ENCODE measurements at places on chromosomes 12 and 14.

DNA sequence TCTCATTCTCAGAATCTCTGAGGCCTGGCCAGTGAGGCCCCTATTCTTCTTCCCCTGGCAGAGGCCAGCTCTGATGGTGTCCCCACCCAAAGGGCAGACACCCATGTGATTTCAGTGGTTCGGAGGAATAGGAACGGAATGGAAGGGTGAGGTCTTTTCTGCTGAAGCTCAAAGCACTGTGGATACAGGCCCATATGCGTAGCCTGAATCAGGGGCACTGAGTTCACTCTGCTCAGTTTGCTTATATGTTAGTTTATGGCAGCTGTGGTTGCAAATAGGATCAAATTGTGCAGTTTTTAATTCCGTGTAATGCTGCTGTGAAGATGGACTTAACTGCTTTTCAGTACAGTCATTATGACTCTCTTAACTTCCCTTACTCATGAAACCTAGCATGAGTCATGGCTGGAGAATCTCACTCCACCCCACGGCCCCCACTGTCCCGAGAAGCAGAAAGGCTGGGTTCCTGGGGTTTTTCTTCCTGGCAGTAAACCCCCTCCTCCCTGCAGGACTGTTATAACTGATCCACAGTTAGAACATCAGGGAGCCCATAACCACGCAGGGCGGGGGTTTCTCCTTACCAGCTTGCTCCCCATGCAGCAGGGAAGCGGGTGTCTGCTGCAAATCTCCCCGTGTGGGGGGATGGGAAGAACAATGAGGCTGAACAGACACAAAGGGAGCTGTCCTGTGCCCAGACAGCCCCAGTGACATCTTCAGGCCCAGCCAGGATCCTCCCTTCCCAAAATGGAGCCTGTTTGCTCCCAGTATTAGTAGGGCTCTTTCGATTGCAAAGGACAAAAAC is 122.7 kb downstream of the SLC38A6 start:
- DNase-seq, result no peak

- no peak for DNase-seq
Observed at GRCh38 chr14:74500417-74501134, 7.0 kb downstream of the ISCA2 start.

GRCh38 chr12:126811391-126811790 is 1455.6 kb upstream of the TMEM132C start:
- DNase-seq, result no peak

GRCh38 chr12:6380141-6381121 is 3.5 kb upstream of the LTBR start:
- DNase-seq, result no peak

GRCh38 chr12:65454115-65454787 is 175.8 kb downstream of the MSRB3 start:
- no peak for DNase-seq

DNA sequence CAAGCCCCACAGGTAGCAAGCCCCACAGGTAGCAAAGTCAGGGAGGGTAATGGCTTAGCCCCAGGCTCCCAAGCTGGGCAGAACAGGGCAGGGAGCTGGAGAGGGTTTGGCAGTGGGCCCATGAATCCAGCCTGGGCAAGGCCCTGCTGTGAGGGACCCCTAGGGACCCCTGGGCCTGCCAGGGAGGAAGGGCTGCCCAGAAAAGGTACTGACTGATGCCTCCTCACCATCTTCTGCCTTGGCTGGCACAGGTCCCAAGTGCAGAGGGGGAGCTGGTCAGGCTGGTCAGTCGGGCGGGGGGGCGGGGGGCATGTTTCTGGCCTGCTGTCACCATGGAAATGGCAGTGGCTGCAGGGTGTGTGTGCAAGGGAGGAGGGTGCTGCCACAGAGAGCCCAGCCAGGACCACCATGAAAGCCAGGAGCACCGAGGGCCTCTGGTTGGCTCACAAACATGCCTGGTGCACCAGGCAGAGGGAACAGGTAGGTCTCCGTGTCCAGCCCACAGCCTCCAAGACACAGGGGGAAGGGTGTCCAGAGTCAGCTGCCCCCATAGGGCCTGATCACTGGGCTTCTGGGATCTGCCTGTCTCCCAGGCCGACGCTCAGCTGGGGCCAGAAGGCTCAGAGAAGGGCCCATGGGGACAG is 1.5 kb upstream of the CRIP2 start:
- DNase-seq, result no peak

GRCh38 chr12:106227641-106228319 is 20.0 kb downstream of the CKAP4 start:
- DNase-seq, result peak; percentile 28

GRCh38 chr14:56585461-56586084 is 6.0 kb downstream of the TMEM260 start:
- no peak for DNase-seq

- no peak for DNase-seq
Observed at GRCh38 chr12:50642761-50643160, 121.1 kb upstream of the ATF1 start.

DNA sequence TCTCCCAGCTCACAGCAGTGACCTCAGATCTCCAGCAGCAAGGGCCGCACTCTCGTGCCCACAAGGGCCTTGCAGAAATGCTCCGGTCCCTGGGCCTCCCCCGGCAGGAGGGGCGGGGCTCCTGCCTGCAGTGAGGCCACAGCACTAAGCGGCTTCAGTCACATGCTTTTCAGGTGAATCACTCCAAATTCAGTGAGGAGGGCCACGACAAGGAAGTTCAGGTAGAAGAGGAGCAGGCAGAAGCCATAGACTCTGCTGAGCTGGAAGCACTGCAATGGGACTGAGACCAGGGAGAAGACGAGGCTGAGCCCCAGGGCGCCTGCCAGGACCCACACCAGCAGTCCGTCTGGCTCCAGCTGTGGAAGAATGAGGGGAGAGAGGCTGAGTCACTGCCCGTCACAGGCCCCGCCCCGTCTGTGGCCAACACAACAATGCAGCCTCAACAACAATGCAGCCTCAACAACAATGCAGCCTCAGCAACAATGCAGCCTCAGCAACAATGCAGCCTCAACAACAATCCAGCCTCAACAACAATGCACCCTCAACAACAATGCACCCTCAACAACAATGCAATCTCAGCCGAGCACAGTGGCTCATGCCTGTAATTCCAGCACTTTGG is 35.2 kb downstream of the SLC8B1 start:
- DNase-seq, result no peak

DNA sequence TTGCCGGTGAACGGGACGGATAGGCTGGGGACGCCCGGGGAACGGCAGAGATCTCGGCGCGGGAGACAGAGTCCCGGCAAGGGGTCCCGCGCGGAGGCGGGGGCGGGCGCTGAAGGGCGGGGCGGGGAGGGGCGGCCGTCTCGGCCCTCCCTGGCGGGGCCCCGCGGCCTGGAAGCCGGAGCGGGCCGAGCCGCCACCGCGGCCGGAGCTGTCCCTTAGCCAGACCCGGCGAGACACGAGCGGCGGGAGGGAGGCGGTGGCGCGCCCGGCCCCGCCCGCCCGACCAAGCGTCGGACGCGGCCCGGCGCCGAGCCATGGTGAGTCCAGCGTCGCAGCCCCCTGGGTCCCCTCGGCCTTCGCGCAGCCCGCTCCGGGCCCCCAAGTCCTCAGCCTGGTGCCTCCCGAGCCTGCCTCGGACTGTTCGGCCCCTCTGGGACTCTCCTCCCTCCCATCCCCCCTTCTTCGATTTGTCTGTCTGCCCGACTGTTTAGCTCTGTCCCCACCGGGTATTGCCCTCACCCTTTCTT is at the start of gene ARHGEF40:
ARHGEF40 (plus strand) TSS at position 222 of the 527 bp plus-strand sequence; CDS start at position 315, 93 bp downstream.
- no peak for DNase-seq

GRCh38 chr14:65159281-65160062 is 57.2 kb upstream of the MAX start:
- no peak for DNase-seq

DNA sequence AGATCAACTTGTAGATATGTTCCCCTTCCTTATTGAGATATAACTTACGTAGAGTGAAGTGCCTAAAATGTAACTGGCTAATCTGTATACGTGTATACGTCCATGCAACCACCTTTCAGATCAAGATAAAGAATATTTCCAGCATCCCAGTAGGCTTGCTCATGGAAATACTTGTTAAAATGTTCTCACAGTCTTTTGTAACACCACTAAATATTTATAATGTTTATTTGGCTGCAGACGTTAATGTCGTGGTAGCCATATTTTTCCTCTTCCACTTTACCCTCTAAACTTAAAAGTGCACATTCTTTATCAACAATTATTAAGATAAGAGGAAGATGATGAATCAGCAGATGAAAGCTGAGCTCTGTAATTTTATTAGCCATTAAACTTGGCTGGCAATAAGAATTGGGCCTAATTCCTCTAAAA is 447.4 kb downstream of the AEBP2 start:
- DNase-seq, result no peak

- no peak for DNase-seq
Observed at GRCh38 chr14:59424341-59425071, 40.7 kb downstream of the GPR135 start.

- DNase-seq, result no peak
Observed at GRCh38 chr14:101473045-101473729, 88.1 kb upstream of the DIO3 start.

DNA sequence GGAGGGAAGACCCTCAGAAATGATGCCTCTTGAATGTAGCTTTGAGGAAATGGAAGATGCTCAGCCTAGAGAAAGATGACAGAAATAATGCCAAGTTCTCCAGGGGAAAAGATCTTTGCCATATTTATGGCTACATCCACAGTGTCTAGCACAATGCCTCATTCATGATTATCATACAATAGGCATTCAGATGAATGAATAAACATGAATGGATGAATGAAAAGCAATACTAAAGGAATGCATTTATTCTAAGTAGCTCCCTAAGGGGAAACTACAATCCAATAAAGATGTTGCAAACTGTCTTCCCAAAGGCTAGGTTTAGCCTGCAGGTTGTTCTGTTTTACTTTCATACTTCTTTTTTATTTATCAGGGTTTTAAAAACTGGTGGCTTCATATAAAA is 12.0 kb downstream of the TMTC1 start:
- DNase-seq, result no peak

DNA sequence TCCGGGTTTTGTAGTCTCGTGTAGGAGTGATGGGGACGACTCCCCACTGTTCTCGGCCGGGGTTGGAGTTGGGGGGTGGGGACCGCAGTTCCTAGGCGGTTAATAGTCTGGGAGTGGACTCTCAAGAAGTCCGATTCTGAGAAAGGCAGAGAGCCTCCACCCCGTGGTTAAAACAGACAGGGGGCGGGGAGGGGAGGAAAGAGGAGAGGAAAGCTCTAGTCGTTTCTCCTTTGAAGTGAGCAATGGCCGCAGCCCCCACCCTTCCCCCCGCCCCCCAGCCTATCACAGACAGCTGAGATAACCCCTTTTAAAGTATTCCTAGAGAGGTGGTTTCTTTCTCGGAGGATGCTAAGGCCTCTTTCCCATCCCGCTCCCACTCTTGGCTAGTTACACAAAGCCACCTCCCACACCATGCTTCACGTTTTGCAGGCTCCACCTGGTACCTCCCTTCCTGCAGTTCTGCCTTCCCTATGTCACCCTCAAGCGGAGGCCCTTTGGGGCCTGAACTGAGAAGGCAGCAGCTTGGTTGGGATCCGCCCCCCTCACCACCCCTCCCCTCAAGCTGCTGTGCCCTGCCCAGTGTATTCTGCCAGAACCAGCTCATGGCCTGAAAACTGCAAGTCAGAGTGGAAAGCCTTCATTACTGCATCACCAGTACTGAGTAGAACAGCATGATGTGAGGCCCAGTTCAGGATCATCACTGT is 853 bp downstream of the USP5 start:
- no peak for DNase-seq

- DNase-seq, result no peak
Observed at GRCh38 chr12:59444932-59445331, 150.9 kb upstream of the SLC16A7 start.

DNA sequence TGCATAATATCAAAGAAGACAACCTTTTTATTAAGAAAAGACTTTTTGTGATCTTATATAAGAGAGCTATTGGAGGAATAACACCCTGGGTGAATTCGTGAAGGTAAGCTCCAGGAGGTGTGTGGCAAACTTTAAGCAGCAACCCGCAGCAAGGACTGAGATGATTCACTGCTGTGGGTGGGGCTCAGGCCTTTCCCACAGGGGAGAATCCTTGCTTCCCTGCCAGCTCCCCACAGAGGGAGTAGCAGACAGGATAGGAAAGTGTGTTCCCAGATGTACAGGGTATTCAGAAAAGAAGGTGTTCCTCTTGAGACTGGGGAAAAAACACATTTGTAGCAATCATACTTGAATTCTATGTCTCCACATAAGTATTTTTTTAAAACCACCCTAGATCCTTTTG is 9.2 kb downstream of the NDUFA12 start:
- DNase-seq, result no peak

GRCh38 chr12:2027351-2027750 is 23.1 kb upstream of the DCP1B start:
- no peak for DNase-seq

GRCh38 chr14:70988452-70988851 is 81.2 kb downstream of the PCNX1 start:
- no peak for DNase-seq

DNA sequence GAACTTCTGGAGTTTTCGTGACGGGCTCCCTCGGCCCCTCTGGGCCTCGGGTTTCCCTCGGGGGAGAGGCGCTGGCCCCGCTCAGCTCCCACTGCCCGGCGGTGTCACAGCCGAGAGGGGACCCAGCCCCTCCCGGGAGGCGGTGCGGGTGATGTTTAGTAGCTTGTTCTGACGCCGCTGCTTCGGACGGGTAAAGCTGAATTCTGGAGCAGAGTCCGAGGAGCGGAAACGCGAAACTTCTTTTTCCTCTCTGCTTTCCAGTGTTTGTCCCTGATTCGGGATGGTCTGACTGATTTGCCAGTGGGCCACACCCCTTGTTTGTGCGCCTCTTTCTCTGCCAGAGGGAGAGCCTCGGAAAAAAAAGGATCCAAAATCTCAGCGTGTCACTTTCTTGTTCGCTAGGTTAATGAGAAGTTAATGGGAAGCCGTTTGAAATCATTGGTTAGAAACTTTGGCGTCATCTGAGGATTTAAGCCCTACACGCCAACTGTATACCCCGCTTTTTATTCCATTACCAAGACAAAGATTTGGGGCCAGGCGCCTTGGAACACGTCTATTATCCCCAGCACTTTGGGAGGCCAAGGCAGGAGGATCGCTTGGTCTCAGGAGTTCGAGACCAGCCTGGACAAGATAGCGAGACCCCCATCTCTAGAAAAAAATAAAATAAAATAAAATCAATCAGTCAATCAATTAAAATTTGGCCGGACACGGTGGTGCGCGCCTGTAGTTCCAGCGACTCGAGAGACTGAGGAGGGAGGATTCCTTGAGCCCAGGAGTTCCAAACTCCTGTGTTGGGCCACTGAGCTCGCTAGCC is 756 bp downstream of the TULP3 start:
- DNase-seq, result peak; percentile 29

- no peak for DNase-seq
Observed at GRCh38 chr14:20262642-20263128, 23.6 kb downstream of the OR11H4 start.

GRCh38 chr14:36510874-36511273 is 9.2 kb downstream of the NKX2-1 start:
- no peak for DNase-seq

GRCh38 chr14:75059642-75060041 is 4.2 kb downstream of the ACYP1 start:
- DNase-seq, result no peak

DNA sequence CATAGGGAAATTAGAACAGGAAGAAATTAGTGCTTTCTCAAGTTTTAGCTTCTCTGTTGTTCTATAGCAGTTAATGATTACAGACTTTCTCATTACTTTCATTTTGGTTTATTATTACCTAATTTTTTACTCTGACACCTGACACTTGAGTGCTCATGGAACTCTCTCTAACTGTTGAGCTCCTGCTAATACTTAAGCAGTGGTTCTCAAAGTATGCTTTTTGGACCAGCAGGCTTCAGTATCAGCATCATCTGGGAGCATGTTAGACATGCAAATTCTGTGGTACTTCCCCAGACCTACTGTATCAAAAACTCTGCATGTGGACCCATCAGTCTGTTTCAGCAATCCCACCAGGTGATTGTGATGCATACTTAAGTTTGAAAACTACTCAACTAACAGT is 235.3 kb downstream of the CCDC91 start:
- no peak for DNase-seq
